Stimulated activated CD4-positive, alpha-beta T cell treated with anti-CD3 and anti-CD28 coated beads, Interleukin-2, amount 100 ng/mL, for 48 hours (primary cell): ENCODE measurements at places on chromosomes 1 and 21.

- DNase-seq: no peak
Measured at GRCh38 chr1:163436140-163436812, 114.5 kb downstream of the NUF2 start.

DNA sequence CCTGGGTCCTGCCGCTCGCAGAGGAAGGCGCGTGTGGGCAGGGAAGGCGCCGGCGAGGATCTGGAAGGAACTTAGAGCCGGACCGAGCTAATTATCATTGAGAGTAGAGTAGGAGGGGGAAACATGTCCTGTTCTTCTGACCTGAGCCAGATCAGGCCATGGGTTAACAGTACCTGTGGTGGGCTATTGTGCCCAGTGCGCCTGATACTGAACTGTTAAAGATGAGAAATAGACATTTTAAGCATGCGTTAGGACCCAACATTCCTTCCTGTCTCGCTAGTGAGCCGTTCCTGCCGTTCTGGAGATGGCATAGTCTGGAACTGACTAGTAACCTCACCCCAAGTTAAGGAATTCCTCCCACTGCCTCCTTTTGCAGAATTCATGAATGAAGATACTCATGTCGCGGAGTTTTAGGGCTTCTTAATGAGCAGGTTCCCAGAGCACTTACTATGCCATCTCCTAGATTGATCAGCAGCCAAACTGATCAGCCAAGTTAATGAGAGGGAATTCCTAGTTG, 870 bp downstream of the STRIP1 start:
- no peak for DNase-seq

GRCh38 chr1:230109895-230110667, 43.0 kb downstream of the GALNT2 start:
- peak; percentile 66 for DNase-seq

DNA sequence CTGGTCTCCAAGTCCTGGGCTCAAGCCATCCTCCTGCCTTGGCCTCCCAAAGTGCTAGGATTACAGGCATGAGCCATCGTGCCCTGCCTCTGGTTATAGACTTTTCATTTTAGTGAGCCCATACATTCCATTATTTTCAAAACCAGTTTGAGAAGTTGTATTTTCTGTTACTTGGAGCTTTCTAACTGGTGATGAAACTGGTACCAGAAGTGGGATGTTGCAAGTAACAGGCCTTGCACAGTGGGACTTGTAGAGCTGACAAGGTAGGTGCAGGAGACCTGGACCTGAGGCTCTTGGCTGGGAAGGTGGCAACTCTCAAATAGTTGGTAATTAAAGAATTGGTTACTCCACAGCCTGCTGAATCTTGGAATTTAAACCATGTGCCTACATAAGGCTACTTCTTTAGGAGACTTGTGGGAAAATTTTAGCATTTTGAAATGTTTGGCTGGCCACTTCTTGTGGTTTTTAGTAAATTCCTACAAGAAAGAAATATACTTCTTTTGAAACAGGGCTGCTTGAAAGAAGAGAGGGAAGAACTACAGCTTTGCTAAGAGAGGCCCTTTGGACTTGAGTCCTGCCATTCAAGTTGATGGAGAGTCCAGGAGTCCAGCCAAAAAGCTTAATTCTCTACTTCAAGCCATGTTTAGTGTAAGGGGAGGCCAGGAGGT, 9.8 kb upstream of the ALPL start:
- no peak for DNase-seq

GRCh38 chr1:8118031-8118451, 91.9 kb upstream of the ERRFI1 start:
- DNase-seq: no peak

- DNase-seq: no peak
Measured at GRCh38 chr1:59580257-59580656, 234.5 kb upstream of the HOOK1 start.

DNA sequence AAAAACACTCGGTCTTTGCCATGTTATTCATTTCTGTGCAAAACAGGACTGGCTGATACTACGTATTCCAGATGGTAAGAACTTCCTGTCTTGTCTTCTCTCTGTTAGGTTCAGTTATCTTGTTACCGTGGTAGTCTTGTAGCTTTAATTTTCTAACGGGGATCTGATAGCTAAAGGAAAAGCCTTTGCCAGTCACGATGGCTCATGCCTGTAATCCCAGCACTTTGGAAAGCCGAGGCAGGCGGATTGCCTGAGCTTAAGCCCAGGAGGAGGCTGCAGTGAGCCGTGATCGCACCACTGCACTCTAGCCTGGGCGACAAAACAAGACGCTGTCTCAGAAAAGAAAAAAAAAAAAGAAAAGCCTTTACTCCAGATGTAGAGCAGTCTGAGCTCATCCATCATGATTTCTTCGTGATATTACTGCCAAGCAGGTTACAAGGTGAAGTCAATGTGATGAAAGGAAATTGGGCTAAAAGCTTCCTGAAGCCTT, 11.1 kb upstream of the MSTO1 start:
- no peak for DNase-seq

GRCh38 chr1:233038581-233038980, 88.2 kb downstream of the NTPCR start:
- DNase-seq: no peak

DNA sequence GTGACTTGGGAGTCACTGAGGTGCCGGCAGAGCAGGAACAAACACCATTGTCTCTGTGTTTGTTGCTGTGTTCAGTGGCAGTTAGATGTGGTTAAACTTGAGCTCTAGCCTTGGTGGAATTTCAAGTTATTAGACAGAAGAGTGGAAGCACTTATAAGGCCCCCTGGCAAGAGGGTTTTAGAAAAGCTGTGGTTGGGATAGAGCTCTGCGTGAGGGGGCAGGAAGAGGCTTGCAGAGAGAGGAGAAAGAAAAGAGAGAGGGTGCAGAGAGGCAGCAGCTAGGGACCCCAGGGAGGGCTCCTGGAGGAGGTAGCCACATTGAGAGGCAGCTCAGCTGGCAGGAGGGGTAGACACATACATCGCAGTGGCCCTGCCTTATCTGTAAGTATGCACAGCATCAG, 128.2 kb downstream of the GALNT2 start:
- no peak for DNase-seq

- no peak for DNase-seq
Measured at GRCh38 chr1:32094746-32095521, 12.9 kb upstream of the KPNA6 start.

DNA sequence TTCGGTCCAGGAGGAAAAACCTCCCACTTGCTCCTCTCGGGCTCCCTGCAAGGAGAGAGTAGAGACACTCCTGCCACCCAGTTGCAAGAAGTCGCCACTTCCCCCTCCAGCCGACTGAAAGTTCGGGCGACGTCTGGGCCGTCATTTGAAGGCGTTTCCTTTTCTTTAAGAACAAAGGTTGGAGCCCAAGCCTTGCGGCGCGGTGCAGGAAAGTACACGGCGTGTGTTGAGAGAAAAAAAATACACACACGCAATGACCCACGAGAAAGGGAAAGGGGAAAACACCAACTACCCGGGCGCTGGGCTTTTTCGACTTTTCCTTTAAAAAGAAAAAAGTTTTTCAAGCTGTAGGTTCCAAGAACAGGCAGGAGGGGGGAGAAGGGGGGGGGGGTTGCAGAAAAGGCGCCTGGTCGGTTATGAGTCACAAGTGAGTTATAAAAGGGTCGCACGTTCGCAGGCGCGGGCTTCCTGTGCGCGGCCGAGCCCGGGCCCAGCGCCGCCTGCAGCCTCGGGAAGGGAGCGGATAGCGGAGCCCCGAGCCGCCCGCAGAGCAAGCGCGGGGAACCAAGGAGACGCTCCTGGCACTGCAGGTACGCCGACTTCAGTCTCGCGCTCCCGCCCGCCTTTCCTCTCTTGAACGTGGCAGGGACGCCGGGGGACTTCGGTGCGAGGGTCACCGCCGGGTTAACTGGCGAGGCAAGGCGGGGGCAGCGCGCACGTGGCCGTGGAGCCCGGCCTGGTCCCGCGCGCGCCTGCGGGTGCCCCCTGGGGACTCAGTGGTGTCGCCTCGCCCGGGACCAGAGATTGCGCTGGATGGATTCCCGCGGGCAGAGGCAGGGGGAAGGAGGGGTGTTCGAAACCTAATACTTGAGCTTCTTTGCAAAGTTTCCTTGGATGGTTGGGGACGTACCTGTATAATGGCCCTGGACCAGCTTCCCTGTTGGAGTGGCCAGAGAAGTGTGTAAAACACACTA, 45.3 kb downstream of the MRPL39 start:
- peak; percentile 79 for DNase-seq

DNA sequence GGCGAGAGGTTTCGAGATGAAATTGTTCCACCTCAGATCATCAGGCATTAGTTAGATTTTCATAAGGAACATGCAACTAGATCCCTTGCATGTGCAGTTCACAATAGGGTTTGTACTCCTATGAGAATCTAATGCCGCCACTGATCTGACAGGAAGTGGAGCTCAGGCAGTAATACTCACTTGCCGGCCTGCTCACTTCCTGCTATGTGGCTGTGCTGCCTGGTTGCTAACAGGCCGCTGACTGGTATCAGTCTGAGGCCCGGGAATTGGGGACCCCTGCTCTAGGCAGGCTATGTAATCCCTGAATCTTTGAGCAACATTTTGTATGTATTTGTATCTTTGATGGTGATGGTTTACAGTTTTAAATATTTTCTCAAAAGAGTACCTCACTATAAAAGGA, 32.5 kb downstream of the XKR8 start:
- DNase-seq: peak; percentile 30

GRCh38 chr21:42353623-42354022, 2.8 kb upstream of the TFF2 start:
- DNase-seq: no peak

- no peak for DNase-seq
Measured at GRCh38 chr1:202045705-202046104, 35.3 kb downstream of the ELF3 start.

DNA sequence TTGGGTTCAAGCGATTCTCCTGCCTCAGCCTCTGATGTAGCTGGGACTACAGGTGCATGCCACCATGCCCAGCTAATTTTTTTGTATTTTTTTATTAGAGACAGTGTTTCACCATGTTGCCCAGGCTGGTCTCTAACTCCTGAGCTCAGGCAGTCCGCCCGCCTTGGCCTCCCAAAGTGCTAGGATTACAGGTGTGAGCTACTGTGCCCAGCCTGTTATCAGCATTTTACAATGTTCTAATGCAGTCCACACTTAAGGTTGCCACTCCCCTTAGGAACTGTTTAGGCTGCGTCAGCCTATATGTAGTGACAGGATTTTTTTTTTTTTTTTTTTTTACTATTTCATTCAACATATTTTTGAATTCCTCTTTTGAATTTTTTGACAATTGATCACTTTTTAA, 30.2 kb downstream of the AGPAT3 start:
- no peak for DNase-seq

DNA sequence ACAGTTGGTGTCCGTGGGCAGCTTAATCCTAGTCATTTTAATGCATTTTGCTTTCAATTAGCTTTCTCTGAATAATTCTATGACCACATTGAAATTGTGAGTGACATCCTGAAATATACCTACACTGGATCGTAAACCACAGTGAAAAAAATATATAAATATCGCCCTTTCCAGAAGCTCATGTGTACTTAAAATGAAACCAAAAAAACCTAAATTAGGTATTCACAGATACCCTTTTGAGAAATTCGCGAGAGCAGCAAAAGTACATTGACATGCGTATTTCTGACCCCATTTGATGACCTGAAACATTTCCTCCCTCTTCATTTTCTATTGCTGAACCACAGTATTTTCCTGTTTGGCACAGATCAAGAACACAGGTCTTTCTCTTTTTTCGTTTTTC, 253.8 kb downstream of the LTN1 start:
- no peak for DNase-seq

GRCh38 chr1:2288311-2288710, 60.2 kb downstream of the SKI start:
- DNase-seq: no peak

DNA sequence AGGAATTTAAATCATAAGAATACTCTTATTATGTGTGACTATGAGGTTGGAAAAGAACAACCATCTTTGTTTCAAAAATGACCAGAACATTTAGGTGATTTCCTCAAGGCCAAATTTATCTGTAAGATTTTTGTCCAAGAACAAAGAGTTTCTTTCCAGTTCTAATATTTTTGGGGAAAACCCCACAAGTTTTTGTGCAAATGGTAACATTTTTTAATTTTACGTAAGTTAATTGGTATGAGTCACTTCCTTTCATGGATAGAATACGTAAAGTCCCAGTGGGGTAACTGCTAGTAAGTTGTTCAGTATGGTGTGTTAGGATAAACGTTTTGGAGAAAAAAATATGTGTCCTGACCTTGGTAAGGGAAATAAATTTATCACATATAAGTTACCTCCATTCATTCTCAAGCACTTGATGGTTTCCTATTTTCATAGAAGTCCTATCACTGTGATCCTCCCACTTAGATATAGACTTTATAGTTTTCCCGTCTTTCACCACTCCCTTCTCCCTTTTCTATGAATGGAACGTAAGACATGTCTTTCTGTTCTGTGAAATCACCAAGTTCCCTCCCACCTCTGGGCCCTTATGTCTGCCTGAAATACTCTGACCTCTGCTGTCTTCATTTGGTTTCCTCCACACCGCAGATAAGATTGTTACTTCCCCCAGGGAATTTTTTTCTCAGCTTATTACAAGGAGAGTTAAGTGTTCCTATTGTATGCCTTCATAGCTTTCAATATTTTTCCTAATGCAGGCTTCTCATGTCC, 34.9 kb upstream of the TSNAX start:
- DNase-seq: no peak

- no peak for DNase-seq
Measured at GRCh38 chr1:15220024-15220392, 27.0 kb upstream of the FHAD1 start.

GRCh38 chr1:8905582-8906191, 27.2 kb upstream of the ENO1 start:
- no peak for DNase-seq

DNA sequence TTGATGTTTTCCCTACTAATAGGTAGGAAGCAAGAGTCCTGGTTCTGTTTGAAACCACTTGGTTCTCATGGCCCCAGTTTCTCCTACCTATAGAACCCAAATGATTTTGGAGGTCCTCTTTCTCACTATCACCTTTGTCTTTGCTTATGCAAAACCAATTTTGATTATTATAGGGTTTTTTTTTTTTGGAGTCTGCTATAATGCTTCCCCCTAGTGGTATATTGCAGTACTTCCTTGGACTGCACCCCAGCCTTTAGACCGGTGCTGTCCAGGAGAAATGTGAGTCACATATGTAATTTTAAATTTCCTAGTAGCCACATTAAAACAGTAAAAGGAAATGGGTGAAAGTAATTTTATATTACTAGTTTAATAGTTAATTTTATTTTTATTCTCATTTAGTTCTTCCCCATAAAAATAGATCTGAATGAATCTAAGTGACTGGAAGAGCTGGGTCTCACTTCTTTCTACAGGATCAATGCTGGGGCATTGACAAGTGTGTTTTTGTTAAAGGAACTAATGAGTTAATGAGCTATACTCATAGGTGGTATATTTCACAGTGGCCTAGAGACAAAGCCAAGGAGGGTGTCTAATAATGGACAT, 10.6 kb downstream of the FCMR start:
- no peak for DNase-seq

- DNase-seq: no peak
Measured at GRCh38 chr1:36909946-36910725, 124.2 kb downstream of the GRIK3 start.
